ENCODE measurements at places on chromosomes 16 and 17.

- no peak for DNase-seq
These were observed 22.5 kb upstream of the CCDC182 start for GRCh38 chr17:57767561-57767960.

DNA sequence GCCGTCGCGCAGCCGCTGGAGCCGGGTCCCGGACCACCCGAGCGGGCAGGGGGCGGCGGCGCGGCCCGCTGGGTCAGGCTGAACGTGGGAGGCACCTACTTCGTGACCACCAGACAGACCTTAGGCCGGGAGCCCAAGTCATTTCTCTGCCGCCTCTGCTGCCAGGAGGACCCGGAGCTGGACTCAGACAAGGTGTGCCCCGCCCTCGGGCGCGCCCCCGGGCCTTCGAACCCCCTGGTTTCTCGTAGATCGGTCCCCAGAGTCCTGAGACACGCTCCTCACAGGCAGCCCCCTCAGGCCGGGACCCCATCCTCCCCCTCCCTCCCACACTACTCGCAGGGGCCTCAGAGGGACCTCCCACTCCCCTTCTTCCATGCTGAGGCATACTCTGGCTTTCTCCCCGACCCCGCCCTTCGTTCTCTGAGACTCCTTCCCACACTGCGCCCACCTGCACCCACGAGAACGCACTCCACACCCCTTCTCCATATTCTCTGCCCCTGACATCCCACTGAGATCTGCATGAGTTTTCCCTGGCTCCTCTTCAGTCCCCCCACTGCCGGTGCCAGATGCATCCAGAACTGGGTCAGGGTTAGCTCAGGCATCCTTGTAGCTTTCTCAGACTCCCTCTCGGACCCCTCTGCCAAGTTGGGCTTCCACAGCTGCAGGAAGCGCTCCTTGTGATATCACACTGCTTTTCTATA, 523 bp downstream of the KCTD2 start:
- DNase-seq = no peak

DNA sequence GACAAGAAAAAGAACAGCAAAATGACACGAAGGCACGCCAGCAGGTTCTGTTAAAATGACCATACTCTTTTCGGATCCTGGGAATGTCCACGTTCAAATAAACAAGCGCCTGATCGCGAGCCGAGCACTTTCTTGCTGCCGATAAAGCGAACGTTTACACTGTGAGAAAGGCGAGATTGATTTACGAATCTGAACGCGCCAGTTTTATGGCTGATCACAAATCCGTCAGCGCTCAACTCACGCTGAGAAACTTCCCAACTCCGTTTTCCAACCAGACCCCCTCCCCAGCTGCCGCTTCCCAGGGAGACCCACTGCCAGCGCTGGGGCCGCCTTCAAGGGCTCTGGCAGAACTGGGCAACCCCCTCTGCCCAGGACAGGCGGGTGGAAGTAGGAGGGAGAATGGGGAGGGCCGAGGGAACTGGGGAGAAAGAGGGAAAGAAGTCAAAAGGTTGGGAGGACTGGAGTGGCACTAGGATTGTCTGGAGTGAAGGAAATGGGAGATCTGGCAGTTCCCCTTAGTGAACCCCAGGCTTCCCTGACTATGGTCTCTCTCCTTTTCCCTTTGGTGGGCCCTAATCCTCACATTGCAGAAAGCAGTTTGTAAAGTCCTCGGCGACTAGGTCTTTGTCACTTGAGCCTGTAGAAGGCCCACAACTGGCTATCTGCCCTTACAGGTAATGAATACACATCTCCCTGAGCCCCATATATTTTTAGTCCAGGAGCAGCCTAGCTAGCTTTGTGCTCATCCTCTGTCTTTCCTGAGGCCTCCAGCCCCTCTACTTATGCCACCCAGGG, 6.9 kb downstream of the HOXB4 start:
- DNase-seq = no peak

DNA sequence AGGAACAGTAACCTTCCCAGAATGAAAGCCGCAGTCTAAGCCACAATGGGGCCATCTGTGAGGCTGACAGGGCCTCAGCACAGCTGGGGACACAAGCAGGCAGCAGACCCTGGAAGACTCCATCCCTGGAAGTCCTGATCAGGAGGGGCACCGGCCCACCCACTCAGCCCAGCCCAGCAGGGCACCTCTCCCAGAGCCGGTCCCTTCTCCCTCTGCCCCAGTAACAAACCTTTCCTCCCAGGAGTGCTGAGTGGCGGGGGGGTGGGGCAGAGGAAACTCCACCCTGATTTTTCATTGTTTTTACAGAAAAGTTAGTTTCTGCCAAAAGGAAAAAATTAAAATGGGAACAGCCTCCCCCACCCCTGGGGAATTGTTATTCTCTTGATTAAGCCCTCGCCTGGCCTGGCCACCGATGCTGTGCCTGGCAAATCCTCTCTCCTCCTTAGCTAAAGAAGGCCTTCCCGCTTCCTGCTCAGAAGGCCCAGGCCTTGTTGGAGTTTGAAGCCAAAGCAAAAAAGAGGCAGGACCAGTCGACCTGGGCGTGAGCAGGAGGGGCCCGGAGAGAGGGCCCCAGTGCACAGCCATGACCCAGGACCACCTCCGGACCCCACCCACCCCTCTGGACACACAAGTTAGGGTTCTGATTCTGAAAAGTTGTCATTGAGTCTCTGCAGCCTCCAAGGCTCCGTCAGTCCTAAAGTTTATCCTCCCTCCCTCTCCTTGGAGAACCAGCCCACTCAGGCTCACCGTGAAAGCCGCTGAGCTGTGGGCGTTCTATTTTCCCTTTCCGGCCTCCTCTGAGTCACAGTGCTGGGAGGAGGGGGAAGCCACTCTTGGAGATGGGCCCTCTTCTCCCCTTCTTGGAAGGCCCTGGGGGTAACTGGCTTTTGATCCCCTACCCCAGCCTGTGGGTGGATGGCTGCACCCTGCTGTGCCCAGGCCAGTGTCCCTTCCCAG, 128.4 kb upstream of the TNRC6C start:
- DNase-seq = no peak

DNA sequence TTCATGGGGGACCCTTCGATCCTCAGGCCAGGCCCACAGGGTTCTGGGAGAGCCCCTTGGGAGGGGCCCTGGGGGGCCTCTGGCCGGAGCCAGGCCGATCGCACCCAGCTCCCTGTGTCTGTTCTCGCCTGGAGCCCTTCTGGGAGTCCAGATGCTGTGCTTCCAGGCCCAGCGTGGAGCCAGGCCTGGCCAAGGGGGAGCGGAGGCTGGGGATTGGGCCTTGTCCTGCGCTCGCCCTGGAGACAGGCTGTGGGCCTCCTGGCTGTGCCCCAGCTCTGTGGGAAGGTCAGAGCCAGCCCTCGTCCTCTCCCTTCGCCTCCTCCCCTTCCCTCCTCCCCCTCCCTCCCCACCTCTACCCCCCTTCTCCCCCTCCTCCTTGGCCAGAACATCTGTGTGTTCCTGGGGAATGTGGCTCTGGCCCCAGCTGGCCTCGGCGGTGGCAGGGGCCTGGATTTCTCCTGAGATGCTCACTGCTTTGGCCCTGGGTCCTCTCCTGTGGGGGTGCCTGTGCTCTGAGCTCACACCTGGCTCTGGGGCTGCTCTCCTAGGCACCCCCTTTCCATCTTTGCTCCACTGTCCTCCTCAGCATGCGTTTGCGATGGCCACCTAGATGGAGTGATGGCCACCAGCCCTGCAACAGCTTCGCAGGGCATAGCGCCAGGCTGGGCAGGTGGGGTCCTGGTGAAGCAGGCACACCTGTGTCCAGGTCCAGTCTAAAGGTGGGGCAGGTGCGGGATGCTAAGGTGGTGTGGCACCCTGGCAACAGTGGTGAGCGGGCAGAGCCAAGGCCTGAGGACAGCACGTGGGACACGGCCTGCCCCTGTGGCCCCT, 90.6 kb upstream of the CIBAR2 start:
- DNase-seq = no peak

GRCh38 chr17:50820651-50821050, 14.7 kb upstream of the WFIKKN2 start:
- DNase-seq = no peak

GRCh38 chr17:28879886-28880571, 17.5 kb downstream of the FLOT2 start:
- DNase-seq = no peak

DNA sequence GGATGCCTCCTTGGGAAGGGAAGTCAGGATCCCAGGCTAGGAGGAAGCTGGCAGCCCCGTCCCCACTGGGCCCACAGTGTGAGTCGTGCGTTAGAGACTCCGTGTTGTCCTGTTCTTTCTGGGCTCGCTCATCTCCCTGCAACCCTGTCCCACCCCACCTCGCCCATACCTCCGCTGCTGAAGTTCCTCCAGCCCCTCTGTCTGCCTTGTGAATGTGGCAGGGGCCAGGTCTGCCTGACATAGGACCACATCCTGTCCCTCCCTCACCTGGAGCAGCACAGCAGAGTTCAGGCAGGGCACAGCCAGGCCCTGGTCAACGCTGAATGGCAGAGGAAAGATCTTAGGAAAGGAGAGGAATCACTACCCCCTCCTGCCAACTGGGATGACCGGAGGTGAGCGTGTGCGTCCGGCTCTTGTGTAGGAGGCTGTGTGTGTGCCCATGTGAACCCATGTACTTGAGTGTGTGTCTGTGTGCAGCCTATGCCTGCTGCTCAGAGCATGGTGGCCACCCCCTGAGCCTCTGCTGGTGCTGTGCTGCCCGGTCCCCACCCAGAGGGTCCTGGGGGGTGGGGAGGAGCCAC, 12.8 kb downstream of the KCNJ18 start:
- no peak for DNase-seq

GRCh38 chr17:57721967-57722703, 23.0 kb downstream of the CCDC182 start:
- no peak for DNase-seq

DNA sequence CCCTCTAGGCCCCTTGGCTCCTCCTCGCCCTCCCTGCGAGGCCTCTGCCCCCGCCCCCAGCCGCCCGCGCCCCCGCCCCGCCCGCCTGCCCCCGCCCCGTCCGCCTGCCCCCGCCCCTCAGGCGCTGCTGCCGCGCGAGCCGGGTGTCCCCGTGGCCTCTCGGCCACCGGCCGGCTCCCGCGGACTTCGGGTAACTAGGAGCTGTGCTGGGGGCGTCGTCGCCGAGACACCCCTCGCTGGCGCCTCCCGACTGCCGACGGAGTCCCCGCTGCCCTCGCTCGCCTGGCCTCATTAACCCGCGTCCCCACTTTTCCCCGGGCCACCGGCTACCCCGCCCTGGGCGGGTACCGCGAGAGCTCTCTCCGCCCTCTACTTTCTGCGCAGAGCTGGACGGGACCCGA, at the start of gene TLCD1:
TLCD1 (minus strand) TSS at position 8 of the 401 bp plus-strand sequence. CDS start 136 bp downstream, outside the sequence.
- no peak for DNase-seq

GRCh38 chr17:59753522-59754467, 46.3 kb downstream of the VMP1 start:
- DNase-seq = peak; percentile 81

DNA sequence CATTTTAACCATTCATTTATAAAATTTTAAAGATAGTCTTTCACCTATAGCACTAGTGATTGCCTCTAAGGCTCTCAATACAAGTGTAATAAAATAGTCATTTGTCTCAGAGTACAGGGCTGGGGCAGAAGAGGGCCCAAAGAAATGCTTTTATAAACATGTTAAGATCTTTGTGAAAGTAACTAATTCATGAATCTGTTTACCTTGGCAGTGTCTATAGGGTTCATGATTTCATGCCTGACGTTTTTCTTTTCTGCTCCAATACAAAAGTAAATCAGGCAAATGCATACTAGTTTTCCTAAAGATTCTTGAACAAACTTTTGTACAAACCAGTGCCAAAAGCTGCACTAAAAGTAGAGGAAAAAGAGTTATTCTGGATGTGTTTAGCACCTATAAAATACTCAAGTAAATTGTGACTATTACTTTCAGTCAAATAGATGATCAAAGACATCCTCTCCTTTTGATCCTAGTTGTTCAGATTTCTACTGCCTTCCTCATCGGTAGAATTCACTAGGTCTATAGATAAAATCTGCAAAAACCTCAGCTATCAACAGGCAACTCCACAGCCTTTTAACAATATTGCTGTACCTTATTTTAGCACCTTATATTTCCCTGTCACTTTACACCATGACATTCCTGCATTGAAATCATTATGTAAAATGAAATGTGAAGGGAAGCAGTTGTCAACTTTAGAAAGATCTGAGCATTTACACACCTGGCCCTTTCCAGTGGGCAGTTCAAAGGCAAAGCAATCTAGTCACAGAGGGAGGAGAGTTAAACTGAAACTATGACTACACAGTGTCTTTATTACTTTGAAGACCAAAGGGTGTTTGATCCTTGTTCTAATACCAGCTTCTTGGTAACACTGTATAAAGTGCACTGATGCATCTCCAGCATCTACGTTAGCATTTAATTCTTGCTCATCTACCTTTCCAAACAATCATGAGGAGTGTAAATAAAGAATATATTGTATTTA, 100.0 kb upstream of the MED13 start:
- DNase-seq = no peak

DNA sequence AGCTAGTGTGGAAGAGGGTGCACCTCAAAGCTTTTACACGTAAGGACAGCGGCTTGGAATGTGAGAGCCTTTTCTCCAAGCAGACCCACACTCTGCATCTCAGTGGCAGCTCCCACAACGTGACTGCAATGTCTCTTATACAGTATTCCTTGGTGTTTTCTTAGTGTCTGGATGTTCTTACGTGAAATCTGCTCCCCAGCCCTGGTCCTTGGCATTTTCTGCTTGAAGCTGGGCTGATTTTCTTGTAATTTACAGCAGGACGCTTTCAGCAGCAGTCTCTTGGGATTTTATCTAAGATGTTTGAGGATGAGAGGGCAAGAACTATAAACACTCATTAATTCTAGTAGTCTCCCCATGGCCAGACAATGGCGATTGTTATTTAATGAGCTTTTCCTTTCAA, 12.1 kb upstream of the POLR3E start:
- no peak for DNase-seq

DNA sequence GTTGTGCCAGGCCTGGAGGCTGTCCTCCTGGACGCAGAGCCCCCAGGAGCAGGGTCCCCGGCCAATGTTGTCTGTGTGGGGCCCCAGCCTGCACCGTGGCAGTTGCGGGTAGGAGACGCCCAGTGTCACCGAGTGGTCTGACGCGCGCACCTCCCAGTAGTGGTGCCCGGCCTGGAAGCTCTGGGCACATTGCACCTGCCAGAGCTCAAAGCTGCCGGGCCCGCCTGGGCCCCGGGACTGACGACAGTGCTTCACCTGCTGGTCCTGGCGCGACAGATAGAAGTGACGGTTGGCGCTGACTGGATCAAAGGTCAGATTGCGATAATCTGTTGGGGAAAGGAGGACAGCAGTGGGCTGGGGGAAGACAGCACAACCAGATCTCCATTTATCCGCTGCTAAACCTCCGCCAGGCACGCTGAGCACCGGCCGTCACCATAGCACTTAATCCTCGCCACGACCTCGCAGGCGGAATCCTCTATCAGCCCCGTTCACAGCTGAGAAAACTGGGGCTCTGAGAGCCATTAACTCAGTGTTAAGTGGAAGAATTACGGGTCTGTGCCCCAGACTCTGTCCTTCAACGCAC, 5.6 kb downstream of the TRIM65 start:
- DNase-seq = no peak

DNA sequence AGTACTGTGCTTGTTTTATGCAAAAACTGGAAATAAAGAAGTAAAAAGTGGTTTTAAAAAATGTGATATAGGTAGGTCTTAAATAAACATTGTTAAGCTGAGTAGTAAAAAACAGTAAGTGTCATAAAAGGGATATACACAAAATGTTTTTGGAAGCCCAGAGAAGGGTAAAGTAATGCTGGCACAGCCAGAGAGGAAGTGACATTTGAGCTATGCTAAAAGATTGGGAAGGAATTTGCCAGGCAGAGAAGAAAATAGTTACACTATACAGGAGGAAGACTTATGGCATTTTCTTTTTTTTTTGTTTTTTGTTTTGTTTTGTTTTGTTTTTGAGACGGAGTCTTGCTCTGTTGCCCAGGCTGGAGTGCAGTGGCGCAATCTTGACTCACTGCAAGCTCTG, 40.8 kb upstream of the TAOK1 start:
- no peak for DNase-seq
